NCI-H2171 (cell line): ENCODE measurements at places on chromosomes 2 and 18.

DNA sequence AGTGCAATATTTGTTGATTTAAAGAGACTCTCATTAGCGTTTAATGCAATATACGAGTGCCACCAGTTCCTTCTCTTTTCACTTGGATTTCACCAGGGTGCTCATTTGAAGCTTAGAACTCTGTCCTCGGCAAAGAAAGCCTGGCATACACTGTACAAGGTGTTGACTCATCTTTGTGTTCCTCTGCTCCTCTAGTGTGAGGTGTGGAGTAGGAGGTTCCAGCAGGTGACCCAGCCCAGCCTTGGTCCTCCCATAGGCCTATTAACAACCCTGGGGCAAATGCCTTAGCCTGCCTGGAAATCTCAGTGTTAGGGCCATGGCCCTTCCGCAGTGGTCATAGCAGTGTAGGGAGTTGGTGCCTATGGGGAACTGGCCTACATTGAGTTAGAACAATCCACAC, 20.1 kb downstream of the BCL2L11 start:
- DNase-seq = no peak

DNA sequence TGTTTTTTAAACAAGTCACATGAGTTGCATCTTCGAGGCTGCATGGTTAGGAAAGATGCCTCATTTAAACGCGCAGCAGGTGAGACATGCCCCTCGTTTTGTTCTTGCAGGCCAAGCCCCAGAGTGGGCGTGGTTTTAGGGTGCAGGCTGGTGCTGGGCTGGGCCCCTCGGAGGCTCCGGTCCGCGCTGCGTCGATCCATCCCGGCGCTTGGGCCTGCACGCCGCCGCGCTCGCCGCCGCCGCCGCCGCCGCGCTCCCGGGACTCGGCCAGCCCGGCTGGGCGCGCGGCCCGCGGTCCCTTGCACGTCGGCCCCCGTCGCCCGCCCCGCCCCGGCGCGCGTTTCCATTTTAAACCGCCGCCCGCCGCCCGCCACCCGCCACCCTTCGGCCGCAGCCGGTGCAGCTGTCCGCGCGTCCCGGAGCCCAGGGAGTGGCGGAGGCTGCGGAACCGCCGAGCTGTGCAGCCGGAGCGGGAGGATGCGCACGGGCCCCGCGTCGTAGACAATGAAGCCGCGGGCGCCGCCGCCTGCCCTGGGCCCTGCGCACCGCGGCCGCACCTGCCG, 175.5 kb downstream of the AGAP1 start:
- peak; percentile 68 for DNase-seq

DNA sequence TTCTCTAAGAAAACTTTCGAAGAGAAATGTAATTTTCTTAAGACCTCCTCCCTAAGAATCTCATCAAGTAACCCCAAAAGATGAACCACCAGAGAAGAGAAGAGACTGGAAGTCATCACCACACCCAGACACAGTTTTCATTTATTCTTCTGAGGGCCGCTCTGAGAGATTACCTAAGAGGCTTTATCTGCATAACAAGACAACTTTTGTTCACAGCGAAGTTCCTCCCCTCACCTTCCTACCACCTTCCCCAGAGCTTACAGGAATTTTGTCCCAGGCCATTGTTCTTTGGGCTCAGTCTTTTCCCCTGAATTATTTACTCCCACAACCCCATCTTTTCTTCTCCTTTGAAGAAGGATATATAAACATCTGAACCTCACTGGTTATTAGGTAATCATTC, 92.8 kb downstream of the AKAIN1 start:
- DNase-seq = no peak

DNA sequence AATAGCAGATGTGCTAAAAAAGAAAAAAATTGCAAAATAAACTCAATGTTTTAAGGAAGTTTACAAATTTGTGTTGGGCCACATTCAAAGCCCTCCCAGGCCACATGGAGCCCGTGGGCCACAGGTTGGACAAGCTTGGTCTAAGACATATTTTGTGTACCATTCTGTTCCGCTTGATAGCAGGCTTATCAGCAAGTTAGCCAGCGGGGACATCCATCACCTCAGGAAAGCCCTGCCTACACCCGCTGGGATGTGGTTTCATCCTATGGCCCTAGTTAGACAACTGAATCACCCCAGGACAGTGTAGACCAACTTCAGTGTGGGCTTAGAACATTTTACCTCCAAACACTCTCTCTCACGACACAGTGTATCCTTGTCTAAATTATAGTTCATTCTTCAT, 32.6 kb downstream of the CD8B2 start:
- no peak for DNase-seq

- no peak for DNase-seq
These were observed 25.5 kb upstream of the VIT start for GRCh38 chr2:36670881-36671595.

GRCh38 chr2:151727593-151728552, 6.4 kb downstream of the NEB start:
- no peak for DNase-seq

DNA sequence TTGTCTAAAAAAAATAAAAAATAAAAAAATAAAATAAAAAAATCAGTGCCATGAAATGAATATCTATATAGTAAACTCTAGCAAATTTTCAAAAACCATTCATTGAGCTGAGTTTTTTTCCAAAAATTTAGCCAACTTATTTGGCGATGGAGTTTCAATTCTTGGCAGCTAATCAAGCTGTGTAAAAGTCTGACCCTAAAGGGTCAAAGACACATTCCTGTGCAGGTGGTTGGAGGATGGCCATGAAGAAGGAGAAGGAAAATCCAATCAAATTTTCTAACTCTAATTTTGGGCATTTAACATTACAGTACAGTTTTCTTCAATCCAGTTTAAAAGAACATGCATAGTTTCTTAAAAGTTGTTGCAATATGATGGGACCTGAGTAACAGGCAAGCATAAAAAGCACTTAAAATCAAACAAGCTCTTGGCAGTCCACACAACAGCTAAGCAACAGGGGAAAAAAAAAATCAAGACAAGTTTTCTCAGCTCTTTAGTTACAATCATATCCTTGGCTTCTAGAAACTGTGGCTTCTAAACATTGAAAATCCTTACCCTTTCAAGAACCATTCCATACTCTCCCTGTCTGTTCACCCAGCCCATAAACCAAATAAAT, 54.5 kb downstream of the ACVR1 start:
- DNase-seq = no peak

- DNase-seq = no peak
These were observed 460.4 kb downstream of the MBD2 start for GRCh38 chr18:53764086-53764485.

DNA sequence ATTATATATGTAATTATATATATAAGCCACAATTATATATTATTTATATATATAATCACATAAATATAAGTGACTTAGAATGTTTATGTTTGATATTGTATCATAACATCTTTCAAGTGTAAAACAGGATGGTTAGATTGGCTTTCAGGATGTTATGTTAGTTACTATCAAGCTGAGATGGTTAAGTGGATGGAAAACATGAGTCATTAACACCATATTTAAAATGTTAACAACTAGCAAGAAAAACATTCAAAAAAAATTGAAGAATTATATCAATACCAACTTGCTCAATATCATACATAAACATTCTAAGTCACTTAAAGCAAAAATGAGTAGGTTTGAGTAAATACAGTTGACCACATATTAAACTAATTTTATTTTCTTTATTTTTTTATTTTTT, 21.8 kb upstream of the RAB27B start:
- DNase-seq = no peak

- no peak for DNase-seq
These were observed 22.4 kb upstream of the SSB start for GRCh38 chr2:169776252-169776761.

- DNase-seq = no peak
These were observed 620.6 kb upstream of the ID2 start for GRCh38 chr2:8061219-8061618.

DNA sequence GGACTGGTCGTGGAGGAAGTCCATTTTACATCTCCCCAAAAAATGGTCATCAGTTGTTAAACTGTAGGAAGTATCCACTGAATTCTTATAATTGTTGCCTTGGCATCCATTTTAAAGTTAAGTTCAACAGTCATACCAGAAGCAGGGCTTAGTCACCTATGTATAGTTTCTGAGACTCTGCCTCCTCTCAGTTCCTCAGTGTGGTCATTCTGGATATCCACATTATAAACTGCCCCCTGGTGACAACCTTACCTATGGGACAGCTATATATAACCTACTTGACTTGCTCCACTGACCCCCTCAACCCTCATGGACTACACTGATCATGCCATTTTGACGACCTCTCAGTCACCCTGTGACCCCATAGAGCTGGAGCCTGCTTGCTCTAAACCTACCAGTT, 617.0 kb downstream of the LRP1B start:
- DNase-seq = no peak

- DNase-seq = no peak
These were observed 47.3 kb upstream of the SNTG2 start for GRCh38 chr2:903223-903900.

GRCh38 chr2:39706312-39706711, 40.6 kb downstream of the TMEM178A start:
- DNase-seq = no peak

DNA sequence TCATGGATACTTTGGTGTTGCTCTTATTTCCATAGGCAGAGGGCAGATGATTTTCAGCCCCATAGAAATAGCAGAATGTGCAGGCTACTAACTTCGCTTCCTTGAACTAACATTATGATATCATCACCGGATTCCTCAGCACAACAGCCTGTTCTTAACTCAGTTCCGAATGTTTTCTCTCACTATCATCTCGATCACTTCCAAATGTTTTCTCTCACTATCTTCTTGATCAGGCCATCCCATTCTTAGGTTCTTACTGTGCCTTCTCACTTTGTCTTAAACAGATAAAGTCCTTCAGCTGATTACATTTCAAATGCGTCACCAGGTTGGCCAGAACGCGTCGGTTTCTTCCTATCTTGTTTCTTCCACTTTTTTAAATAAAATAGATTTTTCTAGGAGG, 11.4 kb upstream of the MBD2 start:
- no peak for DNase-seq

DNA sequence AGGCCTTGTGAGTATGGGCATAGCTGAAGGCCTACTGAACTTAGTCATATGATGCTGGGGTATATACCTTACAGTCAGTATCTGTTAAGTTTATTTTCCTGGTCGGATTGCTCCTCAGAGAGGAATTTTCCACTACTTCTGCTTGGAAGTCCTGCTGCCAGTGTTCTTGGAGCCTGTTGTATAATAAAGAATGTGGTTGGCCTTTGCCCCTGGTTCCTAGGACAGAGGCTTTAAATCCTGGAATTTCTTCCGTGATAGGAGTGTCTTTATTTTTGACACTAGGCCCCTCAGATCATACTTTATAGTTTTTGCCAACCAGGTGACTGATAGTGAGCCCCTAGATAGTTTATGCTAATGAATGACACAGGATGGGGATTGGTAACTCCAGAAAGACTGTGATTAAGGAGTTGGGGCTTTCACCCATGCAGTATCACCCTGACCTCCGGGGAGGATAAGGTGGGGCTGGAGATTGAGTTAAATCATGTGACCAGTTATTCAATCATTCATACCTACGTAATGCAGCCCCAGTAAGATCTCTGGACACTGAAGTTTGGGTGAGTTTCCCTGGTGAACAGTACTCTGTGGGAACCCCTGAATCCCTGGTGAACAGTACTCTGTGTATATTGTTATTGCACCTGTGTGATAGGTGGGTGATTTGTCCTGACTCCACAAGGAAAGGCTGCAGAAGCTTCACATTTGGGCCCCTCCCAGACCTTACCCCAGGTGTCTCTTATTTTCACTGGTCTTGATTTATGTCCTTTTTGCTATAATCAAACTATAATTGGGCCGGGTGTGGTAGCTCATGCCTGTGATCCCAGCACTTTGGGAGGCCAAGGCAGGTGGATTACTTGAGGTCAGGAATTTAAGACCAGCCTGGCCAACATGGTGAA, 56.9 kb downstream of the COMMD1 start:
- DNase-seq = no peak

DNA sequence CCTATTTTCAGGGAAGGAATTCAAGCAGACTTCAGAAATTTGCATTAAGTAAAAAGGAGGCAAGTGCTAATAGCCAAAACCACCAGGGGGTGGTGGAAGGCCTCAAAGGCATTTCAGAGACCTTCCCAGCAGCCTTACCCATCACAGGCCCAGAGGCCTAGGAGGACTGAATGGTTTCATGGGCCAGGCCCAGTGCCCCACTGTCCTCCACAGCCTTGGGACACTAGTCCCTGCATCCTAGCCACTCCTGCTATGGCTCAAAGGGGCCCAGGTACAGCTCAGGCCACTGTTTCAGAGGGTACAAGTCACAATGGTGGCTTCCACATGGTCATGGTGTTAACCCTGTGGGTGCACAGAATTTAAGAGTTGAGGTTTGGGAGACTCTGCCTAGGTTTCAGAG, 58.6 kb upstream of the CHAC2 start:
- no peak for DNase-seq

GRCh38 chr2:110904116-110904778, 171.9 kb downstream of the ACOXL start:
- no peak for DNase-seq

GRCh38 chr2:96423828-96424227, 81.3 kb downstream of the NEURL3 start:
- DNase-seq = no peak

- no peak for DNase-seq
These were observed 713.1 kb upstream of the SOX11 start for GRCh38 chr2:4979111-4979510.

DNA sequence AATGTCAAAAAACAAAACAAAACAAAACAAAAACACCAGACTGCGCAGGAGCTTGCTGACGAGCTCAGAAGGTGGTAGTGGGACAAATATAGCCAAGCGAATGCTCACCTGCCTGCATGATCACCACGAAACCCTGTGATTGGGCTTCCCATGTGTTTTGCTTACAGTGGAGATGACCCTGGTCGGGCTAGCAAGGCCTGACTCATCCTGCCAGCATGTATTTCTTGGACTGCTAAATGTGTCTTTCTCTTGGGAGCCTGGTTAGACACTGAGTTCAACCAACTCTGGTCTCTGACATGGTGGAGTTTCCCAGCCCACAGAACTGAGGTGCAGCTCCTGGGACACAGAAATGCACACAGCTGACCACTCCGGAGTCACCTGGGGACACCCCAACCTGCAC, 30.7 kb upstream of the DUSP2 start:
- DNase-seq = no peak

- DNase-seq = no peak
These were observed 502.4 kb downstream of the FBXO15 start for GRCh38 chr18:73645160-73645715.

- no peak for DNase-seq
These were observed 284.3 kb downstream of the ERBB4 start for GRCh38 chr2:212254339-212254738.

- no peak for DNase-seq
These were observed 607.6 kb downstream of the LRP1B start for GRCh38 chr2:141523199-141523598.

DNA sequence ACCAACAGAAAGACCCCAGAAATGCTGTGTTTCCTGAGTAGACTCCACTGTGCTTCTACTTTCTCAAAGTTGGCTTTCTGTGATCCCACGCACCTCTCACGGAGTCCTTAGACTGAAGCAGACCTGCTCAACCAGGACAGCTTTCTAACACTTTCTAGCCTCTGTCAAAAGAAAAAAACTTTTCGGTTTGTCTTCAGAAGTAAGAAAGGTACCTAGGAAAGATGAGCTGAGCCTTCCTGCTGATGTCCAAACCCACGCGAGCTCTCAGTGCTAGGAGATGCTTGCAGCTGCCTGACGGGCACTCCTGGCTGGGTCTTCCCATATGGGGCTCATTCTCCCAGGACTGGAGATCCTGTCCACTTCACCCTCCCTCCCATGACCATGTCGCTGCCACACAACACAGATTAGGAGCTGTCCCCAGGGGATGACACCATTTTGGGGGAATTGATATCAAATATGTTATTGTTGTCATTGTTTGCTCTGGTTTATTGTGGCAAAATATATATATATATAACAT, 49.2 kb upstream of the DAPL1 start:
- DNase-seq = no peak
